CD4-positive, alpha-beta T cell treated with Interleukin-4 for 1 hour (primary cell): ENCODE measurements at places on chromosomes 5 and 9.

- DNase-seq: no peak
Observed at GRCh38 chr5:119312403-119312802, 43.4 kb upstream of the TNFAIP8 start.

GRCh38 chr9:31776471-31776870 is 608.0 kb upstream of the ACO1 start:
- DNase-seq: no peak

- DNase-seq: no peak
Observed at GRCh38 chr5:60852940-60853339, 8.9 kb upstream of the ELOVL7 start.

DNA sequence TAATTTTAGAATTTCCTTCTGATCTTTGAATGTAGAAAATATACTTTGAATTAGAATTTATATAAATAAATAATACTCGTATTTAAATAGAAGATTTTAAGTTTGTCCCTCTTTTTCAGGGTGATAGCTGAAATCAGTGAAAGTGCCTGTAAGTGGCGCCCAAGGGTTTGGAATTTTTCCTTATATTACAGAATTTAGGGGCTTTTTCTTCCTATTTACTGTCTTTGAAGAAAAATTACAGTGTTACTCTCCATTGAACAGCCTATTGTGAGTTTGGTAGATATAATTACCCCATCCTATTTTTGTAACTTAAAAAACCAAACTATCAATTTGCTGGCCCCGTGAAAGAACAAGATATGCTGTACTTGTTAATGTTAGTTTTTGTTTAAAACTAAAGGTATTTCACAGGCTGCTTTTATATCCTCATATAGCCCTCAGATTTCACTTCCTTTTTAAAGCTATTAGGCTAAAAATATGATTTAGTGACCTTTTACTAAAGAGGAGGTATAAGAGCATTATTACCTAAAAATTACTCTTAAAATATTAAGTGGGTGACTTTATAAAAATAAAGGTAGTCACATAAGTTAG is 3.2 kb downstream of the MAP3K1 start:
- DNase-seq: no peak

DNA sequence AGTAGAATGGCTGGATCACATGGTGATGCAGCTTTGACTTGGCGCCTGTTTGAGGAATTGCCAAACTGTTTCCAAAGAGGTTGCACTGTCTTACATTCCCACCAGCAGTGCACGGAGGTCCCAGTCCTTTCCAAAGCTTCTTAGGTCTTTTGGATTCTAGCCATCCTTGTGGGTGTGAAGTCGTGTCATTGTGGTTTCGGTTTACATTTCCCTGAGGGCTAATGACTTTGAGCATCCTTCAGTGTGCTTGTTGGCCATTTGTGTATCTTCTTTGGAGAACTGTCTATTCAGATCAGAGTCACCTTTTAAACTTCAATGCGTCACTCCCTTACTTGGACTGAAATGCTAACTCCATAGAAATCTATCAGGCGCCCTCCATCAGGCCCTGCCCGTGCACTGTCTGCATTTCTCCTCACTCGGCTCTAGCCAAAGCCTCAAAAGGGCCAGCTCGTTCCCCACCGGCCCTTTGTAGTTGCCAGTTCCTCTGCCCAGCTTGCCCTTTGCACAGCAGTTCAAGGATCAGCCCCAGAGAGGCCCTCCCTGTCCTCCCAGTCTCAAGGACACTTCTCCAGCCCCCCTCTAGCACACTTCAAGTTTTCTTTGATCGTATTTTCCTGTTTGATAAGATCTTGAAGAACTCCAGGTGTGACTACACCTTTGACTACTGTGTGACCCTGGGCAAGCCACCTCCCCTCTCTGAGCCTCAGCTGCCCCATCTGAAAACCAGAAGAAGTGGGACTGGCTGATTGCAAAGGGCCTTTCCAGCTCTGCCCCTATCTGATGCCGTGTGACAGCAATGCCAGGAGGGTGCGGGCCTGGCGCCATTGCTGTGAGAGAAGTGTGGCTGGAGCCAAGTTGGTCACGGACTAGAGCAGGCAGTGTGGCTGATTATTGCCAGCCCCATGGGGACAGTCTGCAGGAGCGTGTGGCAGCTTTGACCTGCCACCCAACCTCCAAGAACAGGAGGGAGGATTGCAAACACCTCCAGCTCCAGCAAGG is 5.6 kb downstream of the HRH2 start:
- DNase-seq: no peak

DNA sequence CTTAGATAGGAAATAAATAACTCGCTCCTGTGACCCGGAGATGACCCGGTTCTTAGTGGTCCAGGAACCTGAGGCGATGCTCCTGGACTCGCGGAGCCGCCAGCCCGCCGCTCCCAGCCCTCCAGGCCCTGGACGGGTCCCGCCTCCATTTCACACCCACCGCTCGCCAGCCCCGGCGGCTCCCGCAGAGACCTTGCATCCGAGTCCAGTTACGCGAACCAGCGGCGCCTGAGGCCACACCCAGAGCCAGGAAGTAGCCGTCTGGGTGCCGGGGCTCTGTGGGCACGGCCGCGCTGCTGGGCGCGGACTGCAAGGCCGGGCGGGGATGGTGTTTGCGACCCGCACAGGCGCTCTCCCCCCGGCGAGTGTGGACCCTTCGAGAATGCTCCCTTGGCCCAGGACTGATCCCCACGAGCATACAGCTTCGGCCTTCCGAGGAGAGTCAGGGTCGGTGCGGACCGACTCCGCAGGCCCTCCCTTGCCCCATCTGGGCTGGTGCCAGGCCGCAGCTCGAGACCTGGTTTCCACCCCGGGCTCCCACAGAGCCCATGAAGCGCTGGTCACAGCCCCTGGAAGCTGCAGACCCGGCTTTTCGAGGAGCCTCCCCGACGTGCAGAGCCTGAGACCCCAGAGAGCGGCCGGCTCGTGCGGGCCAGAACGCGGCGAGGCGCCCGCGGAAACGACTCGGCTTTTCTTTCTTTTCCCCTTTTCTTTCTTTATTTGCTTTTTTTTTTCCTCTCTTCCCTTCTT is 5.2 kb upstream of the BARX1 start:
- DNase-seq: no peak

DNA sequence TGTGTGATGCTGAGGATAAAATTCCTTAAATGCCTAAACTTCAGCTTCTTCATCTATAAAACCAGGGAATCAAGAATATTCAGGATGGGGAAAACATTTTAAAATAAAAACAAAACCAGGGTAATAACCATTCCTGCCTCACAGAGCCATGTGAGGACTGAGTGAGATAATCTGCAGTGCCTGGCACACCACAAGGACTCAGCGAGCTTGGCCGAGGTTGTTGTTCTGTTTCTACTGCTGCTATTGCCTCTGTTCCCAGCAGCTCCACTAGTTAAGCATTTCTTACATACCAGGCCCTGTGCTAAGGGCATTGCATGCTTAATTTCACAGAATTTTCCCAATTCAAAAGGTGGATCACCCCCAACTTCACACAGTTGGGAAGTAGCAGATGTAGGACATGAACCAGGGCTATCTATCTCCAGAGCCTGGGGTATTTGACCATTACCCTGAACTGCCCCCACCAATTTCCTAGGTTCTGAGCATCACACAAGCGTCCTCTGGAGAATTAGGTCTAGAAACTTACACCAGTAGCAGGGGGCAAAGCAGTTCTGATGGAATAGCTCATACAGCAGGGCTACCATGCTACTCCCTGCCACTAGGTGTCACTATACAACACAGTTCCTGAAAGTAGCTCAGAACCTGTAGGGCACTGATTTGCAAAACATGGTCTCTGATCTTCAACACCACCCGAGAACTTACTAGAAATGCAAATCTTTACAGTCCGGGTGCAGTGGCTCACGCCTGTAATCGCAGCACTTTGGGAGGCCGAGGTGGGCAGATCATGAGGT is 74.3 kb downstream of the LRSAM1 start:
- peak; percentile 43 for DNase-seq

GRCh38 chr5:160938532-160938931 is 86.5 kb upstream of the ATP10B start:
- no peak for DNase-seq

GRCh38 chr9:68997666-68998065 is 16.2 kb downstream of the PRKACG start:
- no peak for DNase-seq

DNA sequence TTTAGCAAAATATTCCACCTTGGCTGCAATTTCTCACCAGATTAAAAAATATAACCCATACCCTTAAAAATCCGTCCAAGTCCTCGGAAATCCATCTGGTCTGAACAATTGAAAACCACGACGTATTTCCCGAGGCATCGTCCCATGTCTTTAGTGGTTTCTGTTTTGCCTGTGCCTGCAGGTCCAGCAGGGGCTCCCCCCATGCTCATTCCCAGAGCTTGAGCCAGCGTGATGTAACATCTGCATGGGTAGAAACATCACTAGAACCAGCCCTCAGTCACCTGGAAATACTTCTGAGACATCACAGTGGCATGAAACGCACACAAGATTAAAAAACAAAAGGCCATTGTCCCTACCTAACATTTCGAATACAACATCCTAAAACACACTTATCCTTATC is 114.0 kb downstream of the DNAH5 start:
- DNase-seq: no peak

GRCh38 chr5:7976411-7977190 is 107.7 kb downstream of the MTRR start:
- no peak for DNase-seq

DNA sequence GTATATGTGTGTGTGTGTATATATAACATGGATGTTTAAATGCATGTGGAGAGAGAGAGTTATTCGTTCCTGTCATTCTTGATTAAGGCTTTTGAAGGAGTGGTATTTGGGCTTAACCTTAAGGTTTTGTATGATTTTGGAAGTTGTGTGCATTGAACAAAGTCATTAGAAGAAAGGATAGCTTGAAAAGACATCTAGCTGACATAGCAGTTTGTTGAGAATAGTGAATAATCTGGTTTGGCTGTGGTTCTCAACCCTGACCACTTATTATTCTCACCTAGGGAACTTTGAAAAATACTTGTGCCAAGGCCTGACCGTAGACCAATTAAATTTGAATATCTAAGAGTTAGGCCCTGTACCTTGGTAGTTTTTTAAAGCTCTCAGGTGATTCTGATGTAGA is 141.1 kb upstream of the SH3GL2 start:
- DNase-seq: no peak

- no peak for DNase-seq
Observed at GRCh38 chr5:57072218-57072892, 101.5 kb upstream of the GPBP1 start.
